ENCODE measurements at places on chromosomes 2 and 18.

- no peak for DNase-seq
Observed at GRCh38 chr18:12333506-12334290, 25.7 kb downstream of the TUBB6 start.

DNA sequence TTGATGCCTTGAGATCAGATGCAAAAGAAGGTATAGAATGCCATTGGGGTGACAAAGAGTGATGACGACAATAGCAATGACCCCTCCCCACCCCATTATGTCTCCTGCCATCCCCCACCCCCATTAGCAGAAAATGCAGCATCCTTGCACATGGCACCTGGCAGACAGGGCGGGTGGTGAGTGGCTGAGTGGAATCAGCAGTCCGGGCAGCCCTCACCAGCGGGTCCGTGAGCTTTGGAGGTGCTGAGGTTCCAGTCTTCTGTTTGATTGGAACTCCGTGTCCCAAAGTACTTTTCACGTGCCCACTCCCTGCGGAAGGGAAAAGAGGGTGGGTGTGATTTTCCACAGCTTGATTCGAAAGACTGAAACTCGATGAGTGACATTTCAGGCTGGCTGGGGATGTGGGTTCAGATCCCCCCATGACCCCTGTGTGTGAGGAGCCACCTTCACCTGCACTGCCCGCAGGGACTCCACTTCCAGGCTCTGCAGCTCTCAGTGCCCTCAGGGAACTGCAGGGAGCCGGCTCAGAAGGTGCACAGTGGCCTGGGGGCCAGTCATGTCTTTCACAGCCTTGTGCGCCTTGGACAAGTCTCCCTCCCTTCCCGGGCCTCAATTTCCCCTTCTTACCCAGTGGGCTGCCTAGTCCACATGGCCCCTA is 130.9 kb downstream of the GLI2 start:
- DNase-seq: no peak

DNA sequence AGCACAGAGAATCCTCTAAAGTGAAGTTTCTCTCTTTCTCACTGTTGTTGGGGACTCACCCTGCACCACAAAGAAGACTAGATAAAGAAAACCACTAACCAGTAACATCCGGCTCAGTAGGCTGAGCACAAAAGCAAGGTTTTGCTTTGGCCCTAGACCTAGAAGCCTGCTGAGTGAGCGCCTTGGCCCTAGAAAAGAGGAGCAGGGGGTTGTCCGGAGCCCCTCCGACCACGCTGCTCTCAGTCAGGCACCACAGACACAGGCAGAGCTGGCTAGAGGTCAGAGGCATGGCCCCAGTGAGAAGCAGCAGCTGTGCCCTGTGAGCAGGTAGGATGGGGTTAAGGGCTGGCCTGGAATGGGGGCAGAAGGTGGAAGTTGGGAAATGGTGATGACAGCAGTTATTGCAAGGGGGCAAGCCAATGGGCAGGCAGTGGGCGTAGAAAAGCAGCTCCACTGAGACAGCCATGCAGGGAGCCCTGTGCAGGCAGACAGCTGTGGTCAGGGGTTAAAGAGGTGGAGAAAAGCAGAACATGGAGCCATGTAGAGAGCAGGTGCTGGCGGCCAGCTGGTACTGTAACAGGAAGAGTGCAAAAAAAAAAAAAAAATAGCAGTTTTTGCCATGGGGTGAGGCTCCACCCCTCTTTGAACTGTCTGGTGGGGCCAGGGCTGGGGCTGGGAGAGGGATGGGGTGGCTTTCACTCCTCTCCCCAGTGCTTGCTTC is 36.9 kb upstream of the SLC14A1 start:
- peak; percentile 71 for DNase-seq

- no peak for DNase-seq
Observed at GRCh38 chr18:78812067-78812466, 167.6 kb upstream of the SALL3 start.

DNA sequence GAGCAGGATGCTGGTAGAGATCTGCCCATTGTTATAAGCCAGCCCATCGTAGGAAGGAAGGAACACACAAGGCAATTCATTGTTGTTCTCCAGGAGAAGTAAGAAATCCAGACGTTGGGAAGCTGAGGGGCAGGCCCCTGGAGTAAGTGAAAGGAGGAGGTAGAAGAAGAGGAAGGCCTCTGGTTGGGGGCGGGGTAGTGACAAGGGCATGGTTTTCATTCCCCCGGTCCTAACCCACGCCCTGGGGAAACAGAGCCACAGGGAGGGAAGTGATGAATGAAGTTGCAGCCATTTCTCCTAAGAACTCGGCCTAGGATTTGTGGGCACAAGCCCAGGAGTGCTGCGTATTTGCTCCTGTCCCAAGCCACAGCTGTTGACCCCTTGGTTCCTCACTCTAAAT is 18.0 kb downstream of the LBH start:
- no peak for DNase-seq

GRCh38 chr2:32835148-32835547 is 111.6 kb upstream of the LTBP1 start:
- DNase-seq: peak; percentile 7

DNA sequence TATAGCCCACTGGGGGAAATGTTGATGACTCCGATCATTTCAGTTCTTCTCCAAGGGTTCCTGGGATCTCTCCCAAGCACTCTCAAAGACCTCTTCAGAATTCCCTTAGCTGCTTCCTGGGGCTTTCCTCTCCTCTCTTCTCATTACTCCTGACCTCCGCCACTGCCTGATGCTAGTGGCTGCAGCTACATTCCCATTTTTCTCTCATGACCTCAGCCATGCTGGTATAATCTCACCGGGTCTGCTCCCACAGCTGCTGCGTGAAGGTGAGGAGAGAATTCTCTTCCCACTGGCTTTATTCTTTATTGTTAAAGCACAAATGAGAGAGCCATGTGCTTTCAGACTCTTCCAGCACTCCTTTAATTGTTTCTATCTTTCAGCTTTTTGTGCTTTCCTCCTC is 312.0 kb upstream of the ETAA1 start:
- no peak for DNase-seq

DNA sequence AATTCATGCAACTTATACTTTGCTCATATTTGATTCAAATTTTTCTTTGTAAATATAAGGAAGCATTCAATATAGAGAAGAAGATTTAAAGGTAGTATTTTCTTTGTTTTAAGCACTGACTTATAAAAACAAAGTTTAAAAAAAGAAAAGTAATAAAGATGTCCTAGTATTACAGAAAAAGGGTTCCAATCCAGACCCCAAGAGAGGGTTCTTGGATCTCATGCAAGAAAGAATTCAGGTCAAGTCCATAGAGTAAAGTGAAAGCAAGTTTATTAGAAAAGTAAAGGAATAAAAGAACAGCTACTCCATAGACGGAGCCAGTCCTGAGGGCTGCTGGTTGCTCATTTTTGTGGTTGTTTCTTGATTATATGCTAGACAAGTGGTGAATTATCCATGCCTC is 267.9 kb downstream of the CTNNA2 start:
- no peak for DNase-seq

GRCh38 chr18:8799596-8800441 is 94.5 kb downstream of the MTCL1 start:
- no peak for DNase-seq

DNA sequence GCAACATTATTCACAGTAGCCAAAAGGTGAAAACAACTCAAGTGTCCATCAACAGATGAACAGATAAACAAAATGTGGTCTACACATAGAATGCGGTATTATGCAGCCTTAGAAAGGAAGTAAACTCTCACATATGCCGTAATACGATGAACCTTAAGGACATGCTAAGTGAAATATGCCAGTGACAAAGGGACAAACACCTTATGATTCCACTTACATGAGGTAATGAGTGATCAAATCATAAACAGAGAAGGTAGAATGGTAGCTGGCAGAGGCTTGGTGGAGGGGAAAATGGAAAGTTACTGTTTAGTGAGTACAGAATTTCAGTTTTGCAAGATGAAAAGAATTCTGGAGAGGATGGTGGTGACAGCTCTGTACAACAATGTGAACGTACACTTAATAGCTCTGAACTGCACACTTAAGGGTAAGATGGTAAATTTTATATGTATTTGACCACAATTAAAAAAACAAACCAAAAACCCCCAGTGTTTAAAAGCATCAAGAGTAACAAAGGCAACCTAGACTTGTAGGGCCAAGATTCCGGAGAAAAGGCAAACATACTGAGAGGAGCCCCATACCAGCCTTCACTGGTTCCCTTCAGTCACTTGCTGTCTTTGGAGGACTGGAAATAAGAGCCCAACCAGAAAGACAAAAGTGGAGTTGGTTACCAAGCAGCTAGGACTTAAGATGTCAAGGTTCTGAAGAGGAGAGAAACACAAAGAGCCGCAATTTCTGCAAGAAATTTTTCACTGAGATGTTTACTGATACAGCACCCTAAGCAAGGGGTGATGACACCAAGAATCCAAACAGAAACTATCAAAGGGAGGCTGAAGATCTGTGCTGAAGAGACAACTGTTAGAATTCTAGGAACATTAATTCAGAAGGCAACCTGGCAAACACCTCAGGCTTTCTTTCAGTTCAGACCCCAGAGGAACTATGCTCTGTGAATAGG is 61.3 kb downstream of the CUL3 start:
- DNase-seq: peak; percentile 11

- peak; percentile 33 for DNase-seq
Observed at GRCh38 chr2:234989183-234989701, 37.4 kb downstream of the SH3BP4 start.

- no peak for DNase-seq
Observed at GRCh38 chr2:225017713-225018112, 24.6 kb downstream of the DOCK10 start.

DNA sequence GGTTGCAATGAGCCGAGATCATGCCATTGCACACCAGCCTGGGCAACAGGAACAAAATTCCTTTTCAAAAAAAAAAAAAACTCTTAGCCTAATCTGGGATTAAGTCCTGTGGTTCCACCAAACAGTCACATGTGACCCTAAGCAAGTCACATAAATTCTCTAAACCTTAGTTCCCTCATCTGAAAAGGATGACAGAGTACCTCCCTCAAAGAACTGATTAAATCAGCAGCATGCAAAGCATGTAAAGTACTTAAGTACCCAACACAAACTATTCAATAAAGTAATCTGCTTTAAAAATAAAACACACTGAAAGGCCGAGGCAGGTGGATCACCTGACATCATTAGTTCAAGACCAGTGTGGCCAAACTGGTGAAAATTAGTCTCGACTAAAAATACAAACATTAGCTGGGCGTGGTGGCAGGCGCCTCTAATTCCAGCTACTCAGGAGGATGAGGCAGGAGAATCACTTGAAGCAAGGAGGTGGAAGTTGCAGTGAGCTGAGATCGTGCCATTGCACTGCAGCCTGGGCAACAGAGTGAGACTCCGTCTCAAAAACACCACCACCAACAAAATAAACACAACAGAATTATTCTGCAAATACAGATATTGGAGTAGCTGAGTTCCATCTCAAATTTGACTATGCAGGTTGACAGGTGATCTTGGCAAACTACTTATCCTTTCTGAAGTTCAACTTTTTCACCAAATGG is 7.0 kb downstream of the USP34 start:
- DNase-seq: no peak

DNA sequence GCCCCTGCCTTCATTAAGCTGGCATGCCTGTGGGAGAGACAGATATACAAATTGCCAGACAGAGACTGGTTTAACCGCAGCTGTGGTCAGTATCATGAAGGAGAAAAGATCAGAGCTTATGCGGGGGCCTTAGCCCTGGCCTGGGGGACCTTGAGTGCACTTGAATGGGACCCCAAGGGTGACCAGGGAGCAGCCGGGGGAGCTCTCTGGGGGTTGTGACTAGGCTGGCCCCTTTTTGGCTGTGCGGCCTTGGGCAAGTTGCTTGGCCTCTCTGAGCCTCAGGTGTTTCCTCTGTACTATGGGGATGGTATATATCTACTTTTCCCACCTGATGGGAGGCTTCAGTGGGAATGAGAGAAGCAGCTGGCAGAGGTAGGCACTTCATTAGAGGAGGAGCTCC is 35.7 kb downstream of the INHBB start:
- no peak for DNase-seq

DNA sequence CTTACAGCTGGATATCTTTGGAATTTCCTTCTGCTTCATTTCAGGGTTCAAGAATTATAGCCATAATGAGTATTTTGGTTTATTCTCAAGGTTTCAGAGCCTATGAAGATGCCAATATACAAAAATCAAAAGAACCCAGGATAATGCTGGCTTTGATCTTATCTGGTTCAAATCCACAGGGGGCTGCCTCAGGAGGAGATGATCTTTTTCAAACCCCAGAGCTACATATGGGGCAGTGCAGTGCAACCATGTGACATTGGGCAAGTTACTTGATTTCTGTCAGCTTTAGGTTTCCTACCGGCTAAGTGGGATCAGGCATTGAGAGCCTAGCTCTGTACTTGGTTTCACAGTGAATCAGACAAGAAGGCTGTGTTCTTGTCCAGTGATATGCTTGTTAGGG is 23.0 kb upstream of the LYPD6B start:
- no peak for DNase-seq

- no peak for DNase-seq
Observed at GRCh38 chr2:211376410-211376809, 820.0 kb downstream of the CPS1 start.

DNA sequence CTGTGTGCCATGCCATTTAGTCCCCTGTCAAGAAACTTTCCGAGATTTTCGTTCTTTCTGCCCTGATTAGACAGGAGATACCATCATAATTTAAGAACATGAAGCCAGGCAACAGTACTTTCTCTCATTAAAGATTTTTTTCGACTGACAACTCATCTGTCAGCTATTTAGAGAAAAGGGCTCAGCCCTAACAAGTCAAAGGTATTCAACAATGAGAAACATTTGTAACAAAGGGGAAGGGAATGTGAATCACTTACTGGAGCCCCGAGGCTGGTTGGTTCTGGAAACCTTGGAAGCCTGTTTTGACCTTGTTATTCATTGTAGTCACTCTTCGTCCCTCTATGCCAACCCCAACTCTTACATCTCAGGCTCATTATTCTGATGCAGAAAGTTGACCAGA is 199.4 kb downstream of the SPP2 start:
- no peak for DNase-seq

GRCh38 chr2:38975042-38975441 is 85.4 kb downstream of the ARHGEF33 start:
- no peak for DNase-seq

DNA sequence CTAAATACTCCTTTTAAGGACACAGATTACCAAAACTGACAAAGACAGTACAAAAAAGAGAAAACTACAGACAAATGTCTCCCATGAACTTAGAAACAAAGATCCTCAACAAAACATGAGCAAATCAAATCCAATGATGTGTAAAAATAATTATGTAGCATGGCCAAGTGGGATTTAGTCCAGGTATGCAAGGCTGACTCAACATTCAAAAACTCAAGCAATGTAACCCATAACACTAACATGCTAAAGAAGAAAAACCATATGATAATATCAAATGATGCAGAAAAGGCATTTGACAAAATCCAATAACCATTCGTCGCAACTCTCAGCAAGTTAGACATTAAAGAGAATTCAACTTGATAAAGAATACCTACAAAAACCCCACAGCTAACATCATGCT is 239.0 kb upstream of the KLHL29 start:
- no peak for DNase-seq
